ENCODE measurements at places on chromosomes 3 and 15.

DNA sequence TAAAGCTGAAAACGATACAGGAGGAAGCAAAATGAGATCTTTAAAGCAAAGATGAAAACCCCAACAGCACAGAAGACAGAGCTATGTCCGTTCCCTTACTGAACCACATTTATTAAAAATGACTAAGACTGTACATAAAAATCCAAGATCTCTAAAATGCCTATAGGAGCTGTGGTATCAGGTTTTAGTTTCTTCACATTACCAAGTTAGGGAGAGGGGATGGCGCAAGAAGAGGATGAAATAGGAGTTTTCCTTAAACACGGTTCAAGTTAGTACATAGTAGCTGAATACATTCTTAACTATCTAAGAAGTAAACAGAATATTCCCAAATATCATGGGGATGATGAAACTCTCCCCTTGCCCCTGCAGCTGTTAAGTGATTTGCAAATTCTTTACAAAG, 6.3 kb downstream of the EOMES start:
- no peak for DNase-seq

DNA sequence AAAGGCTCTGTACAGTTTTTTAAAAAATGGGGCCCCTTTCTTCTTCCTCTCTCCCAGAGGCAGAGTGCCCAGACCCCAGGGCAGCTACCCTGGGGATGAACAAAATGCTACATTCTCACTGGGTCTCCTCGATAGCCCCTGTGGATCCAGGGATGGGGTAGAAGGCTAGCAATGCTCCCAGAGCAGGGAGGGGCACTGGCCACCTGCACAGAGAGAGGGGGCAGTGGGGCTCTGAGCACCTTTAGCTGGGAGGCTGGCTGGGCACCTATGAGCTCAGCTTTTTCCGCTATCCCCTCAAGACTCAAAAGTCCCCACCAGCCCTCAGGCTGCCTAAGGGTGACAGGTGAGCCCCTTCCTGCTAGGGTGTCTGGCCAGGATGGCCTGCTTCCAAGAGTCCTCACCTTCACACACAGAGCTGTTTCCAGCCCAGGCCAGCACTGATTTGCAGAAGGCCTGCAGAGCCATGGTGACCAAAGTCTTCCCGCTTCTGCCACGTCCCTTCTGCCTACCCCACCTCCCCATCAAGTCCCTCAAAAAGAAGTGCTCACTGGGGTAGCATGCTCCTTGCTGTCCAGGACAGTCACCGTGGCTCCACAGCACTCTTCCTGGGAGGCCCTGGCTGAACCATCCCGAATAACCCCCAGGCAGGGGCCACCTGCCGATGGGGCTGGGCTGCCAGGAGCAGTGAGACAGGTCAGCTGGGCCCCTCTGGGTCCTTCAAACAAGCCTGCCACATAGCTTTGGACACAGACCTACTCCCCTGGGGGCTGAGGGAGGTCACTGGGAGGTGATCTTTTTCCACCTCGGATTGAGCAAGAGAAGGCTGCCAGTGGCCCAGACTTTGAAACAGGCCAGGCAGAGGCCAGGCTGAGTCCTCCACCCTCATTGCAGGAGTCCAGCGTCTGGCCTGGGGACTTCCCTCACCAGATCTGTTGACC, 20.4 kb downstream of the BMF start:
- no peak for DNase-seq

DNA sequence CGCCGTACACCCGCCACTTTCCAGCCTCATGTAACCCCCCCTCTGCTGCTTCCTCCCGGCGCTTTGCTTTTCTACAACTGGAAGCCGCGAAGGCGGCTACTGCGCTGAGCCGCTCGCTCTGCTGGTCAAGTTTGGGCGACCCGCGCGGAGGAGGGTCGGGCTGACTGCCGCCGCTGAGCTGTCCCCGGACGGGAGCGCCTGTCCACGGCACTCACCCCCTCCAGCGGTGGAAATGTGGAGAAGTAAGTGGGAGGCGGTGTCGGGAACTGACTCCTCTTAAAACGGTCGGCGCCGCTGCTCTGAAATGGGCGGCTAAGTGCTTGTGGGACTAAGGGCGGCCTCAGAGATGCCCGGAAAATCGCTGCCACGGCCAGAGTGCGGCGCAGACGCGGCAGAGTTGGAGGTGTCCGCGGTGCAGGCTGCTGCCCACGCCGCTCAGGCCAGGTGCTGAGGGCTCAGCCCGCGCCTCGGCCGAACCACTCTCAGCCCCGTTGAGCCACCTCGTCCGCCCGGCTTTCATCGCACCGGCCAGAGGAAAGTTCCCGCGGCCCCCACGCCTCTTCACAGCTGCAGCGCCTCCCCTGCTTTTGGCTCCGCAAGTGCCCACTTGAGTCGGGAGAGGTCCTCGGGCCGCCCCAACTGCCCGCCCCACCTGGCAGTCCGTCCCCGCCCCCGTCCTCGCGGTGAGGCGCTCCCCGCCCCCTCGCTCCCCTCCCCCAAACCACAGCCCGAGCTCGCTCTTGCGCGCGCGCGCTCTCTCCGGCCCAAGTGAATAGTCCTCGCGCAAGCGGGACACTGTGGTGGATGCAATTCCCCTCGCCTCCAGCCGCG, at the start of gene EPHA6:
TSS of gene EPHA6 (plus strand) at position 775 of the 831 bp plus-strand sequence.
- DNase-seq, result peak; percentile 25

GRCh38 chr15:59739557-59740186, 50.6 kb upstream of the BNIP2 start:
- no peak for DNase-seq

DNA sequence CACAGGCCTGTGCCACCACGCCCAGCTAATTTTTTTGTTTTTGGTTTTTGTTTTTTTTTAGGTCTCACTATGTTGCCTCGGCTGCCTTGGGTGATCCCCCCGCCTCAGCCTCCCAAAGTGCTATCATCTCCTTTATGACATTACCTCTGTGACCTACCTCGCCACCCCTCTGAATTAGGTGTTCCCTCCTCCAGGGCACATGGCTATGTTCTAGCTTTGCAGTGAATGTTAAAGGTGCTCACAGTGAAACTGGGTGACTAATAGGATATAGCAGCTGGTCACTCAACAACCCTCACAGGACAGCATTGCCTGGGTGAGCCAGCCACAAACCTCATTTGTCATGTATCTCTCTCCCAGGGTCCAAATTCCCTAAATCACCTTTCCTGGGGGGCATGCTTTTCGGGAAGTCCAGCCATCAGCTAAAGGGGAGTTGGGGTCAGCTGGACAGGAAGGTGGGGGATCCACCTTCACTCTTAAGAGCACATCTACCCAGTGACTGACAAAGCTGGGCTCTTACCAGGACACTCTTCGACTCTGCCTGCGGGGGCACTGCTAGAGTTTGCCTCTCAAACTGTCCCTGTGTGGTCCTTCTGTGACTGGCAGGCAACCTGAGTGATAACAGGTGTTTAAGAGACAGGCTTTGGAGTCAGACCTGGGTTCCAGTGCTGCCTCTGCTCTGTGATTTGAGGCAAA, 1.6 kb upstream of the TTLL3 start:
- no peak for DNase-seq

- DNase-seq, result no peak
Observed at GRCh38 chr3:58494107-58494506, 2.2 kb downstream of the KCTD6 start.

- DNase-seq, result no peak
Observed at GRCh38 chr3:139248593-139249255, 95.1 kb upstream of the MRPS22 start.

- no peak for DNase-seq
Observed at GRCh38 chr3:160023476-160023875, 34.8 kb downstream of the IL12A start.

DNA sequence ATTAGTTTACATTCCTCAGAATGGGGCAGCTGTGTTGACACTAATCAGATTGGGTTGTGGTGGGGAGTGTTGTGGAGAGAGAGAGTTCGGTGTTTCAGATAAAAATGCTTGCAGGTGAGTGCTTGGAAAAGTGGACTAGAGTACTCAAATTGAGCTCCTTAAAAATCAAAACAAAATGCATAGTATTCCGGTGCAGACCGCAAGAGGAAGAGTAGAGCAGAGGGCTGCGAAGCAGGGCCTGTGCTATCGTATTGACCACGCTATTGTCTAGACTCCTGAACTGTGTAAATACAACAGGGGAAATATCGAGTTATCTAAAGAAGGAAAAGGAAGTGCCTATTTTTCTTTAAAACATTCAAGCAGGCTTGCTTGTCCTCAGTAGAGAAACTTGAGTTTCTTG, 159.5 kb downstream of the TP63 start:
- no peak for DNase-seq

- no peak for DNase-seq
Observed at GRCh38 chr15:39584266-39584659, 3.4 kb downstream of the THBS1 start.

DNA sequence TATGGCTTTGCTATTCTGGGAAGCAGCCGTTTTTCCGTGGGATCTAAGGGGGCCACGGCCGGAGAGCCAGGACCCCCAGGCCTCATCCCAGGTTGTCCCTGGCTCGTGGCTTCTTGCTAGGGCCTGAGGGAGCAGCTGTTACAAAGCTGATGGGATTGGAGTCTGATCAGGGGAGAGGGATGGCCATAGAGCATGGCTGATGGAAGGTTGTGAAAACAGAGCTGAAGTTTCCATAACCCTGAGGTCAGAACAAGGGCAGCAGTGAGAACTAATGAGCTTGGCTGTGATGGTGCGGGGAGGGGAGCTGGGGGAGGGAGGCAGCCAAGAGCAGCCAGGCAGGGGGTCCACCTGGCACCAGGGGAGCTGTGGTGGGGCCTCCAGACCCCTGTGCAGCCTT, 63.0 kb downstream of the LINGO1 start:
- DNase-seq, result no peak

DNA sequence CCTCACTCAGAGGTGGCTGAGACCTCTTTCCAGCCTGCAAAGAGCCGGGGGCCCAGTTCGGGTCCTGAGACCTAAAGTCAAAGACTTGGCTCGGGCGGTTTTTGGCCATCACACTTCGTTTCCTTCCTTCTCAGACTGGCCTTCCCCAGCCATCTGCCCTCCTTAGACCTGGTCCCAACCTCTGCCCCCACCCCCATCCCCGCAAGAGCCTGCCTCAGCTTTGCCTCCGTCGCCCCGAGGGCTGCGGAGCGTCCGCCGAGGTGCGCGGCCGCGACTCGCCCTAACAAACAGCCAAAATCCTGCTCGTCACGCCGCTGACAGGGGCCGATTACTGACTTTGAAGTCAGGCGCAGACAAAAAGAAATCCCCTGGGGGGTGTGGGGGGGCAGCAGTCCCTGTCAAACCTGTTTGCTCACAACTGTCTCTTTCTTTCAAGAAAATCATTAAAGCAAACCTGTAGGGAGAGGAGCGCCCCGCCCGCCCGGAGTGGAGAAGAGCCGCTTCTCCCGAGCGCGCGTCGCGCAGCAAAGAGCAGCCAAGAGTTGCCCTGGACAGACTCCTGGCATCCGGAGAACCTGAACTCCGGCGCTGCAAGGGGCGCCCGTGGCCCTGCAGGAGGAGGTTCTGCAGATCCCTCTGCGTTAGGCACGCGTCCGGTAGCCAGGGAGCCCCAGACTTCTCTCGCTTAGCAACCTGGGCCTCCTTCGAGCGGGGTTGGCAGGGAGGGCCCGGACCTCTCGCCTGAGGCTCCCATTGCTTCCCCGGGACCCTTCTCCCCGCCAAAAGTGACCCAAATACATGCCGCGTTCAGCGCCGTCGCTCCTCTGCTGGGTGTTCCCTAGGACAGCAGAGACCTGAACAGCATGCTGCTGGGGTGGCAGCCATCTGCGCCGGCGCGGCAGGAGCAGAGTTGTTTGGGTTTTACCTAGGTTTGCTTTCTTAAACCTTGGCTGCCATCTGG, 4.5 kb downstream of the SOX14 start:
- DNase-seq, result no peak

DNA sequence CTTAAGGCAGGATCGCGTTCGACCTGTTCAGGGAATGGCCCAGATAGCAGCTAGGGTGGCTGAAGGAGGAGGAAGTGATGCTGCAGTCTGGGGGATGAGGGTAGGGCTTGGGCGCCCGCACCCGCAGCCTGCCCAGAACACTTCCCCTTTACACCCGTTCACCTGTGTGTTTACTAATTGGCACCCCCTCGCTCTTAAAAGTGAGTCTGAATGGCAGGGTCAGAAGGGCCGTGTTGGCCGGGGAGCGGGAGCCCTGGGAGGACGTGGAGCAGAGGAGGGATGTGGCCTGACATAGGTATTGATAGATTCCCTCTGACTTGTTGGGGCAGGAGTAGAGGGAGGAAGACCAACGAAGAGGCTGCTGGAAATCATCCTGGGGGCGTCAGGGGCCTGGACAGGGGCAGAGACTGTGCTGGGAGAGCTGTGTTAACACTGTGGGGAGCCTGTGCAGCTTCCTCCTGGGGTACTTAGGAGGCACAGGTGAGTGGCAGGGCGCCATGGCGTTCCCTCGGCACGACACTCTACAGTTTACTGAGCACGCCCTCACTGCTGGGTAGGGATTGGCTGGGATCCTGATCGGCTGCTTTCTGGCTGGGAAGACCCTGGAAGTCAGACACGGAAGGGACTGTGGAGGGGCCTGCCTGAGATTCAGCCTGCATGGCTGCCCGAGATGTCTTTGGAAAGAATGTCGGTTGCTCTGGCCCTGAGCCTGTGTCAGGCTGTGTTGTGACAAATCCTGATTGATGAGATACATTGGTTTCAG, 51.7 kb downstream of the SLC6A6 start:
- DNase-seq, result no peak

DNA sequence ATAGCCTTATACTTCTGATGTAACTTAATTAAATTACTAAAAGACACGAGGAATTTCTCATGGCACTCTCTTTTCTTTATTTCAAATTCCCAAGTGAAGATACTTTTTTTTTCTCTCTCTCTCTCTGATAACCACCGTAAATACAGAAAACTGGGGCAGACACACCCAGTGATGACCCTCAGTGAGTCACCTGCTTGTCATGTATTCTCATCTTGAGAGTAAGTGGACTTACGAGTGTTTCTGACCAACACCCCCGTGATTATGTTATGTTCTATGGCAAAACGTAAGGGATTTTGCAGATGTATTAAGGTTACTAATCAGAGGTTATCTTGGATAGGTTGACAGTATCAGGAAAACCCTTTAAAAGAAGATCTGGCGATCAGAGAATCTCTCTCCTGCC, 348.8 kb upstream of the ZNF717 start:
- DNase-seq, result no peak

GRCh38 chr3:188842639-188843038, 329.1 kb upstream of the TPRG1 start:
- no peak for DNase-seq

- DNase-seq, result no peak
Observed at GRCh38 chr3:140752499-140752898, 74.6 kb downstream of the TRIM42 start.

DNA sequence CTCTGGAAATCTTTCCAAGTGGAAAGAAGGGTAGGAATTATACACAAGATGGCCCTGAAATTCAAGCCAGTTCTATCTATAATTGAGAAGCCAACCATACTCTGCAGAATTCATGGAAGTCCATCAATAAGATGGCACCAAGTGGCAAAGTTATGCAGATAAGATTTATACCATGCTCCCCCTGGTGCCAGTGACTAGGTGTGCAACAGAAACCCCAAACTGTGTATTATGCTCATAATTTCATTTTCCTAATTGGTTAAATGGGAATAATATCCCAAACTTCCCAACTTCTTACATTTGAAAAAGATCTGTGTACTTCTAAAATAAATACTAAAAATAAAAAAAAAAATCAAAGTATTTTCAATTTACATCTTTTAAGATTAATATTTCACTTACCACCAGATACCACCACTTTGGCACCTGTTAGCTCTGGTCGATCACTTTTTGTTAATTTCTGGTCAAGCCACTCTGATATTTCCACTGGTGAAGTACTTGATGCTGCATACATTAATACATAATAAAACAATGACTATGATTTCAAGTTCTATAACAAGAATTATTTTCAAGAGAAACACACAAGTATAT, 25.9 kb downstream of the ETFA start:
- no peak for DNase-seq

- DNase-seq, result no peak
Observed at GRCh38 chr15:86611417-86612040, 531.9 kb downstream of the AGBL1 start.

All from globus pallidus (tissue), 1 donor.